ENCODE measurements at places on chromosomes 2 and 18.

- no peak for DNase-seq
Measured at GRCh38 chr2:66733364-66733999, 298.6 kb downstream of the MEIS1 start.

DNA sequence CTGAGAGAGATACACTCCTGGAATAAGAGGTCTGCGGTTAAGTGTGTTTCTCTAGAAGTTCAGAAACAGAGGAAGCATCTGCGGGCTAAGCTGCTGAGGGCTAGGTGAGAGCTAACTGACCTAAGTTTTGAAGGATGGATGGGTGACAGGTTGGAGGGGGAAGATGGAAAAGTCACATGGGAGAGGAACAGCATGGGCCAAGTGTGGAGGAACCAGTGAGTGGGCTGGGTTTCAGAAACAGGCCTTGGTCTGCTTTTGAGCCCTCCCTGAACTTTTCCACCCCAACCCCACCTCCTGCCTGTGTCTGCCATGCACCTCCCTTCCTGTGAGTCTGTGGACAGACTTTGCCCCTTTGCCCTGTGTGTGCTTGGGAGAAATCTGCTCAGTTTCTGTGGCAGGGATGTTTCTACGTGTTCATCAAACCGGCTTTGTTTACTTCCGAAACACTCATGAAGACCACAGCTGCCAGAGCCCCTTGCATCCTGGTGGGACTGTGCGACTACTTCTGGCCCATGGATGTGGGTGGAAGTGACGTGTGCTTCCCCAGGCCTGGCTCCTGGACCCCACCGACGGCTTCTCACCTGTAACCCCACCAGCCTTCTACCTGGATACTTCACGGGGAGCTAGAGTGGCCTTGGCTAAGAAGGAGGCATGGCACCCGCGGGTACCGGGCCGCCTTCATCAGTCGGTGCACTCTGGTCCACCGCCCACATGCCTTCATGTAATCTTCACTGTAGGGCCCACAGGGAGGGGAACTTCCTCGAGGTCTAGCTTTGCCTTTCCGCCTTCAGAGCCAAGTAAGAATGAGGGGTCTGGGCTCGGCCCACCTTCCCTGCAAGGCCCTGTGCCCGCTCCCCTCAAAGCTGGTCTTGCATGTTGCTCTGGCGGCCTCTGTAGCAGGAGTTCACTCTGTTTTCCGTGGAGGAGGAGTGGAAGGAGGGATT, 1.4 kb upstream of the HPCAL1 start:
- no peak for DNase-seq

- DNase-seq, result no peak
Measured at GRCh38 chr18:31679133-31679742, 5.1 kb downstream of the B4GALT6 start.

GRCh38 chr2:233964581-233964980, 47.4 kb downstream of the TRPM8 start:
- no peak for DNase-seq

DNA sequence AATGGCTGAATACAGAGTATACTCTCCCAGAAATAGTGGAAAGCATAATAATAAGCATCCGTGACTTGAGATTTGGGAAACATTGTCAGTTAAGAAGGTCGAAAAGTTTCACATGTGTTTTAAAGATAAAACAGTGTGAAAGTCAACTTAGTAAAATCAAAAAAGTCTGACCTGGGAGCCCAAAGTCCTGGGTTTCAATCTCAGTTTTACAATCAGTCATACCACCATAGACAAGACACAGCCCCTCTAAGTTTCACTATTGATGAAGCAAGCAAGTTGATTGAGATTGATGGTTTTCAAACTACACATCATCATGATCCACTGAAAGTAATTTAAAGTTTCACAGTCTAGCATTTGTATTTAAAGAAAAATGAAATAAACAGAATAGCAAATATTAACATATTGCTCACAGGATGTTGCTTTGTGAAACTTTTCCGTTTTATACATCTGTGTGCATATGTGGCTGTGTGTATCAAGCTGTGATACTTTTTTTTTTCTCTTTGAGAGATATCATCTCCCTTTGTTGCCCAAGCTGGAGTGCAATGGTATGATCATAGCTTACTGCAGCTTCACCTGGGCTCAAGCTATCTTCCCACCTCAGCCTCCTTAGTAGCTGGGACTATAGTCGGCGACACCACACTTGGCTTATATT, 71.1 kb downstream of the PIK3C3 start:
- no peak for DNase-seq

DNA sequence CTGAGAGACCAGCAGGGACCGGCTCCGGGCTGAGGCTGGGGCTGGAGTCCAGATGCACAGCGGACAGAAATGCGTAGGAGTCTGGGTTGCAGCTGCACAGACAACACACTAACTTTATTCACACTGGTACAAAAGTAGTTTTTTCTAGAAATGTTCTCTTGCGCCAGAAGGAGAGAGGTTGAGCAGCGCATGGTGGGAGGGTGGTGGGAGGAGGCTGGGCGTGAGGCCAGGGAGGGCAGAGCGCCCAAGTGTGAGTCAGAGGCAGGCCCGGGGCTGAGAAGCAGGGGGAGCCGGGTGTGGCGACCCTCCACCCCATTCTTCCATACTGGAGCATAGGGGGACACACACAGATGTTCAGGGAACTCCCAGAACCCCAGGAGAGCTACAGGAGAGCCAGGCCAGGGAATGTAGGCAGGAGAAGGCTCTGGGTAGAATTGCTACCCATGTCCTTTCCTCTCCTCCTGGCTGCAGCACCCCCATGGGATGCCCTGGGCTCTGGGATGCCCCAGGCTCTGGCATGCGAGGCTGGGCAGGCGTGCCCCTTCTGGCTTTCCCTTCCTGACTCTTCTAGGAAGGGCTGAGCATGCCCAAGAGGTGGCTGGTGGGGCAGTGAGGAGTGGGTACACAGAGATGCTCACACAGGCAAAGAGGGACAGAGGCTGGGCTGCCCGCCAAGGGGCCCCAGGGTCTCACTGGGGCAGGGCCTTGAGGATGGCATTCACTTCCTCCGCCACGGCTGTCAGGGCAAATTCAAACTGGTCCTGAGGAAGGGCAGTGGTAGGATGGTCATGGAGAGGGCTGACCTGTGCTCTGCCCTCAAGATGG, 10.6 kb downstream of the DNAJB2 start:
- no peak for DNase-seq

GRCh38 chr2:233867993-233868532, at the start of gene MSL3B:
Gene MSL3B (minus strand): TSS chr2:233868386.
- DNase-seq, result peak; percentile 79

GRCh38 chr2:198277181-198277580, 472.8 kb downstream of the PLCL1 start:
- no peak for DNase-seq

- DNase-seq, result no peak
Measured at GRCh38 chr2:136327162-136327852, 209.4 kb upstream of the CXCR4 start.

GRCh38 chr2:127649684-127650040, 3.7 kb downstream of the GPR17 start:
- DNase-seq, result peak; percentile 86

- no peak for DNase-seq
Measured at GRCh38 chr2:152763651-152764050, 45.2 kb downstream of the ARL6IP6 start.

GRCh38 chr2:140869925-140870324, 1260.9 kb downstream of the LRP1B start:
- no peak for DNase-seq

- no peak for DNase-seq
Measured at GRCh38 chr2:174807931-174808330, 43.7 kb upstream of the CHRNA1 start.

DNA sequence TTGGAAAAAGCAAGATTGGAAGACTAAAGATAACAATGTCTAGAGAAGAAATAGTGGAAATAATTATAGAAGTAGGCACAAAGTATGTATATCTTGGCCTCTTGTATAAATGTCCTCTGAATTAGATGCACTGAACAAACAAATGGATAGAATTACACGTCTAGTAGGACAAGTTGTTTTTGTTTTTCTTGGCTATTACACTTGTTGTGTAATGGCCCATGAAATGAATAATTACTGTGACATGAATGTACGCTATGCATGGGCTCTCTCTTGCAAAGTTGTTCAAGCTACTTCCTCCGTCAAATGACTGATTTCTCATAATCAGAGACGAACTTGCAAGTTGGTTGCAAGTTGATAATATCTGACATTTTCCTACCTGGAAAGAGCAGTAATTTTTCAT, 126.2 kb downstream of the PDE1A start:
- no peak for DNase-seq

GRCh38 chr2:75560022-75560767, 544 bp downstream of the EVA1A start:
- DNase-seq, result no peak

GRCh38 chr2:73205611-73206010, 3.2 kb downstream of the NOTO start:
- no peak for DNase-seq

GRCh38 chr2:150425121-150425955, 62.1 kb downstream of the RND3 start:
- DNase-seq, result no peak

GRCh38 chr2:162317861-162318327, 590 bp downstream of the IFIH1 start:
- no peak for DNase-seq

DNA sequence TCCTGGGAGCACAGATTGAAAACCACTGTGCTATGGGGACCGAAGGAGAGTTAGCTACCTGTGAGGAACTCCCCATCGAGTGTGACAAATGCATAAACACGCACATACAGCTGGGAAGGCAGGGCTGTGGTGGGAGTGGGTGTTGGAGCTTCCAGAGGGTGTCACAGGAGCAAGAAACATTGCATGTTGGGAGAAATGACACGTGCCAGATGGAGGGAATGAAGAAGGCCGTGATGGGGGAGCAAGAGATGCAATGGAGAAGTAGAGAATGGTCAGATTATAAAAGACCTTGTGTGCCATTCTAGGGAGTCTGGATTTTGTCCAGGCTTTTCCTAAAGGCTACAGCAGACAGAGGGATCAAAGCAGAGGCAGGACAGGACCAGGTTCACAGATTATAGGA, 91.1 kb upstream of the NDUFV2 start:
- no peak for DNase-seq

- DNase-seq, result peak; percentile 42
Measured at GRCh38 chr2:240956171-240956934, 42.1 kb upstream of the SNED1 start.

DNA sequence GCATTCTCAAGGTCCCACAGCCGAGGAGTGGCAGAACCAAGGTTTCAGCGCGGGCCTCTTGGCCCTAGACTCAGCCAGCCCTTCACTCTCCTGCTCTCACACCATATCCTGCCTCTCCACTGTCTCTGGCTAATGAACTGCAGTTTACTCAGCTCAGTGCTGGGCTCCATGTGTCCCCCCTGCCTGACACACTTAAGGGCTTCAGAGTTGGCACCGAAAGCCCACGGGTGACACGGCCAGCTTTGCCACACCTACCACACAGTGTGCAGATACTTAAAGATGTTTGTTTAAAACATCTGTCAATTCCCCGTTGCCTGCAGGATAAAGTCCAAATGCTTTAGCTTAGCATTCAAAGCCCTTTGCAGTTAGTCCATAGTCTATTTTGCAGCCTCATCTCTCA, 241.2 kb downstream of the SEPTIN10 start:
- DNase-seq, result no peak

DNA sequence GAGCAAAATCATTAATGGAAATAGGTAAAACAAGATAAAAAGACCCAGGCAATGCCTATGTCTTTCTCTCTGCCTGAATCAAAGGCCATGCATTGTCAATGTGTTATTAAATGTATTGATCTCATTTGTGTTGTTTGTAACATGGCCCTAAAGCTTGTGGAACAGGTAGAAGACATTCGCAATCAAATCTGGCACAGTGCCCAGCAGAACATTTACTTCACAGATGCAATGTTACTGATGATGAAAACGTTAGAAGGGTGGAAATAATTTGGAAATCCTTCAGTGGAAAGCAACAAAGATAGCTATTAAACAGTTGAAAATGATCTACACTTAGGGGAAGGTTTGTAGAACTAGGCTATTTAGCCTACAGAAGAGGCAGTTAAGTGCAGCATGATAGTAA, 368.2 kb downstream of the EPHA4 start:
- no peak for DNase-seq

DNA sequence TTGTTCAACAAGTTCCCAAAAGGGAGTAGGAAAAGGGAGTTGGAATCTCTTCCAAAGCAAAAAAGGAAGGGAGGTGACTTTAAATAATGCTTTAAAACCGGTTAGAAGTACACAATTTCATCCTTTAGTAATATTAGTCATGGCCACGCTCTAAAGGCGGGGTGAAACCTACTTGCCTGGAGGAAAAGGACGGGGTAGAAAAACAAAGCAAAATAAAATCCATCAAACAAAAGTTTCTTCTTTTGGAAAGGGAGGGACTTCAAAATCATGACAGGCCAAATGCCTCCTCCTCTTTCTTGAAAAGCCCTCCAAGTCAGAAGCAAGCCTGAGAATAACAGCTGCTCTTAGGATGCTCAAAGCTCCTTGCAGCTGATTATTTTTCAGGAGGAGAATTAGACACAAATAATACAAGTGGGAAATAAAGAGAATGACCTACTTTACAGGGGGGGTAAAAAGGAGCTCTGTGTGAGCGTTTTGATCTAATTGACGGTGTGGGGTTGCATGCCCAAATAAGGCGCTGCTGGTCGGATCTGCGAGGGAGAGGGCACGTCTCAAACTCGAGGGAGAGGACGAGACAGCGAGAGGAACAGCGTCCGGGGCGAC, 1.8 kb upstream of the NPAS2 start:
- DNase-seq, result no peak

DNA sequence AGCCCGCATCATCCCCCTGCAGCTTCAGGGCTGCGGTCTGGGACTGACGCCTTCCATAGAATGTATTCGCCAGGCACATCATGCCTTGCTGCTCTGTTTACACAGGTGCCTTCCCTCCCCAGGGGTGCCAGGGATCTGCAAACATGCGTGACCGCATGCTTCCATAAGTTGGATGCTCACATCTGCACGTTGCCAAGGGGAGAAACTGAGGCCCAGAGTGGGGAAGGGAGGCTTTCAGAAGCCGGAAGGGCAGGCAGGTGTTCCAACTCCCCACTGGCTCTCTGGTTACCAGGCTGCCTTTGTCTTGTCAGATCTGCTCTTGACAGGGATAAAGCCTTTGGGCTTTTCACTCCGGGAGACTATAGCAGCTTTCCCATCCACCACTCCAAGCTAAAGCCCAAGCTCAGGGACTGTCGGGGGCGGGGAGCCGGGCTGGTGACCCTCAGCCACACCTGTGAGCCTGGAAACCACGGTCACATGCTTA, 125.8 kb upstream of the TNP1 start:
- DNase-seq, result no peak

DNA sequence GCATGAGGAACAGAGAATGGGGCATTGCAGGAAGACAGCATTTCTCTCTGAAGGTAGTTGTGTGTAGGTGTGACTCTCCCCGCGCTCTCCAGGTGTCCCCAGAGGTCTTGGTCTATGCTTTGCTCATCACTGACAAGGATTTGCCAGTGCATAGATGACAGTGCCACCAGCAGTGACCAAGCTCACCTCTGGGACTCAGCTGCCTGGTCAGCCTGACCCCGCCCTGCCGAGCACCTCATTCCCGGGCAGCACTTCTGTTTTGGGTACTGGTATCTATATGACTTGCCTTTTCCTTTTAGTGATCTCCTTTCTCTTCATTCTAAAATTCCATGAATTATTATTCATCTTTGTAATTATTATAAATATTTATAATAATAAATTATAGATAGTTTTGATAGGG, 59.1 kb downstream of the GBX2 start:
- DNase-seq, result no peak

GRCh38 chr18:70047931-70048603, 100.4 kb upstream of the CD226 start:
- no peak for DNase-seq
